ENCODE measurements at places on chromosomes 3 and 15.

DNA sequence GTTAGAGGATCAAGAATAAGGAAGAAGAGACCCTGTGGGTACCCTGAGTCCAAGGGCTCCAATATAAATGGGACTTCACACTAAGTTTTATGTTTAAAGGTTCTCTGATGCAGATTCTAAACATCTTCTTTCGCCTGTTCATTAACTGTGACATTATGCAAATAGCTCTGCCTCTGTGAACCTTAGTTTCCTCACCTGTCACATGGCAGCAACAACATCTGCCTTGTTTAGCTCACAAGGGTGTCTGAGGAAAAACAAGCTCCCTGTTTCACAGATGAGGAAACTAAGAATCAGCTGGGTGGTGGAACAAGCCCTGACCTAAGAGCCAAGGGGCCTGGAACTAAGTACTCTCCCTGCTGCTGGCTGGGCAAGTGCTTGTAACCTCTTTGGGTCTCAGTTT lies 40.8 kb downstream of the GOLGA6L1 start:
- no peak for DNase-seq

DNA sequence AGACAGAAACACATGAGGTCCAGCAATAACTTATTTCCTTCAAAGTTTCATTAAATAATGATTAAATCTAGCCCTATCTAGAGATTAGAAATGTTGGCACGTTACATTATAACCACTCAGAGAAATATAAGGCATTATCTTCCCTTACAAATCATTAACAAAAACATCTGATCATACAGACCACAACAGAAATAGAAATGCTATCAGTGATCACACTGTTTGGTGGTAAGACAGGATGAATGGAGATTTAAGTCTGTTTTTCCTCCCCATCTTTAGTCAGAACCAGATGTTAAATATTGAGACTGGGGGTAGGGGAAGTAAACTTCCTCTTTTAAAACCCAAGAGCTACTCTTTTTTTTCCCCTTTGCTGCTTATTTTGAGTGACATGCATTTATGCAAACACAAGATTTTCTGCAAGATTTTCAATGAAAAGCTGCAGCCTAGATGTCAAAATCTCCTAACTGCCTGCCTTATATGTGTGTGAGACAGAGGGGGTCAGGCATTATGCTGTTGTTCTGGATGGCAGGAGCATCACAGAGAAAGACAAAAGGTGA lies 70.4 kb downstream of the CBLB start:
- no peak for DNase-seq

DNA sequence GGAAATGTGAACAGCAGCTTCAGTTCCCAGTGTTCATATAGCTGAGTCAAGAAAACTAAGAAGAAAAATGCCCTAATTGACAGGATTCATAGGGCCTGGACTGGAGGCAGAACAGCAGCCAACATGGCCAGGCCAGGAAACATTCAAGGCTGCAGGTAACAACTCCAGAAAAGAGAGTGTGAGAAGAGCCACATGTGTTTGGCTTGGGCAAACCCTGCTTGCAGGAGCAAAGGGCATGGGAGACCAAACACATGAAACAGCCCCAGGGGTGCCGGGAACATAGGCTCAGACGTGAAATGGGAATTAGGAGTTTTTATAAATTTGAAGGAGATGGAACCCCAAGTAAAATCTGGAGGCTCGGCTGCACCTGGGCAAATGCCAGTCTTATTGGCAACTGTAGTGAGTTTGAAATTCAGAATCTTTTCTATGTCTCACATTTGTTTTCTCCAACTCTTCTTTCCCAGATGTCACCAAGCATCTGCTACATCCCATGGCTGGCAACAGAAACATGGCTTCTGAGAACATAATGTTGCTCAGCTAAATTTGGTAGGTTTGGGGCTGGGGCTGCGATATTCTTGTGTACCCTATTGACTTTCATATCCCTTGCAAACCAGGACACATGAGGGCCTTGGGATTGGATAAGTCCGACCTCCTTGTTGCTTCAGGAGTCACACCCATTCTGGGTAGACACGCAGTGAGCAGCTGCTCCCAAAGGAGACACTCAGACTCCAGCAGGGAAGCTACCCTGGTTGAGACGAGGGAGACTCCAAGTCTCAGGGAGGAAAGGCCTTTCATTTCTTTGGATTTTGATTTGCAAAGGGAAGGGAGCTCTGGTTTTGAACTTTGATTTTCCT lies 98.9 kb upstream of the CLSTN2 start:
- no peak for DNase-seq

DNA sequence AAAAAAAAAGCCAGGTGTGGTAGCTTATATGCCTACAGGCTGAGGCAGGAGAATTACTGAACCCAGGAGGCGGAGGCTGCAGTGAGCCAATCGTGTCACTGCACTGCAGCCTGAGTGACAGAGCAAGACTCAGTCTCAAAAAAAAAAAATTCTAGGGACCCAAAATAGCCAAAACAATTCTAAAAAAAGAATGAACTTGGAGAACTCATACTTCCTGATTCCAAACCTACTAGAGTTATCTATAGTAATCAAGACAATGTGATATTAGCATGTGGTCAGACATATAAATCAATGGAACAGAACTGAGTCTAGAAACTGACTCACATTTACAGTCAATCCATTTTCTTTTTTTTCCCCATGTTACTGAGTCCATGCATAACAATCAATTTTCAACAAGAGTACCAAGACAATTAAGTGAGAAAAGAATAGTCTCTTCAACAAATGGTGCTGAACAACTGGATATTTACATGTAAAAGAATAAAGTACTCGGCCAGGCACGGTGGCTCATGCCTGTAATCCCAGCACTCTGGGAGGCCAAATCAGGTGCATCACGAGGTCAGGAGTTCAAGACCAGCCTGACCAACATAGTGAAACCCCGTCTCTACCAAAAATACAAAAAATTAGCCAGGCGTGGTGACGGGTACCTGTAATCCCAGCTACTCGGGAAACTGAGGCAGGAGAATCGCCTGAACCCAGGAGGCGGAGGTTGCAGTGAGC lies 11.9 kb downstream of the PRKAR2A start:
- DNase-seq, result no peak

DNA sequence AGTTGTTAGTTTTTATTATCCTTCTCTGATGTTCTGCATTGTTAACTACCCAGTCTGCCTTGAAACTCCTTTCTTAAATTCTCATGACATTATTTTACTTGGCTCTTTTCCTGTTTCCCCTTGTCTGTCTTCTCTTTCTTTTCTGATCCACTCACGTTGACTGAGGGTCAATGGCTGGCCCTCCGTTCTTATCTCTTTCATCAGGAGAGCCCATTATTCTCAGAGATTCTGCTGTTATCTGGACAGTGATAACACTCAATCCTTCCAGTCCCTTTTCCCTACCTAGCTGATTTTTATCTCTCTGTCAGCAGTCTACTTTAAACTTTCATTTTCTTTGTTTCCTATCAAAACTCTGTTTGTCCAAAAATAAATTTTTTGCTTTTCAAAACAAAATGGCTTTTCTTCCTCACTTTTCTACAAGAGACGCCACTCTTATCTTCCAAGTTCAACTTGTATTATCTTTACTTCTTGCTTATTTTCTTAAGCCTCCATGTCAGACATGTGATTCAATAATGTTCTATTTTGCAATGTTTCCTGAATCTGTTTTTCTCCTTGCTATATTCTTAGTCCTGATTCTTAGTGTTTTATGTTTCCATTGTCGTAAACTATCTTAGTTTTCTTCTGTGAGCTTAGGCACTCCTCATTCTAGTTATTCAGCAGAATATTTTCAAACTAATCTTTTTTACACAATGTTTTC lies 120.2 kb downstream of the NEDD4 start:
- DNase-seq, result no peak

DNA sequence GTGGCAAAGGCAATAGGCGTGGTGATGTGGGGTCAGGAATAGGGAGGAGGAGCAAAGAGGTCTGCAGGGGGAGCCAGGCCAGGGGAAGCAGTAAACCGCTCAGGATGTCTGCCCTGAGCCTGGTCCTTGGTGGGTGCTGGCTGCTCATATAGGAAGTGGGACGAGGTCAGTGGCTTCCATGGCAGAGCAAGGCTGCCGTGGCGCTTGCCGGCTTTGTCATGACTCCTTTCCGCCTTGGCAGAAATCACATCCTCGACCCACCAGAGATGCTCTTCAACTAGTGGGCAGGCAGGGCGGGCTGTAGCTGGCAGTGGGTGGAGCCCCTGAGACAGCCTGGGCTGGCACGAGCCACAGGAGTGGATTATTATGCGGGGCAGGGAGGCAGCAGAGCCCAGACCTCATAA lies 13.1 kb upstream of the SKOR1 start:
- DNase-seq, result no peak

DNA sequence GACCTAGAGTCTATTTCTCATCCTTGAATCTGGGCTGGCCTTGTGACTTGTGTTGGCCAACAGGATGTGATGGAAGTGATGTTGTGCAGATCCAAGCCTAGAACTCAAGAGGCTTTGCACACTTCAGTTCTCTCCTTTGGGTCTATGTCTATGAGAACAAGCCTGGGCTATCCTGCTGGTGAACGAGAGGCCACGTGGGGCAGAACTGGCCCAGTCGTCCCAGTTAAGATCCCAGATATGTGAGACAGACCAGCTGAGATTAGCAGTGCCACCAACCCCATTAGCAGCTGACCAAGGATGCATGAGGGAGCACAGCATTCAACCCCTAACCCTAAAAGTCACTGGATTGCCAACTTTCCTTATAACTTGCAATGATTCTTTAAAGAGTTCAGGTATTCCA lies 99.7 kb downstream of the CTNNB1 start:
- DNase-seq, result no peak

GRCh38 chr15:25207369-25207768 lies 231.5 kb downstream of the UBE3A start:
- no peak for DNase-seq

GRCh38 chr3:110677506-110677905 lies 394.1 kb upstream of the NECTIN3 start:
- DNase-seq, result no peak

- no peak for DNase-seq
Observed at GRCh38 chr15:61327019-61327631, 98.0 kb upstream of the RORA start.

All from activated CD4-positive, alpha-beta T cell treated with anti-CD3 and anti-CD28 coated beads, Interleukin-2, amount 10 ng/mL, durations not matched to agents 24 days and 14 days (primary cell).